Activated naive CD4-positive, alpha-beta T cell (primary cell): ENCODE measurements at places on chromosomes 6 and 20.

DNA sequence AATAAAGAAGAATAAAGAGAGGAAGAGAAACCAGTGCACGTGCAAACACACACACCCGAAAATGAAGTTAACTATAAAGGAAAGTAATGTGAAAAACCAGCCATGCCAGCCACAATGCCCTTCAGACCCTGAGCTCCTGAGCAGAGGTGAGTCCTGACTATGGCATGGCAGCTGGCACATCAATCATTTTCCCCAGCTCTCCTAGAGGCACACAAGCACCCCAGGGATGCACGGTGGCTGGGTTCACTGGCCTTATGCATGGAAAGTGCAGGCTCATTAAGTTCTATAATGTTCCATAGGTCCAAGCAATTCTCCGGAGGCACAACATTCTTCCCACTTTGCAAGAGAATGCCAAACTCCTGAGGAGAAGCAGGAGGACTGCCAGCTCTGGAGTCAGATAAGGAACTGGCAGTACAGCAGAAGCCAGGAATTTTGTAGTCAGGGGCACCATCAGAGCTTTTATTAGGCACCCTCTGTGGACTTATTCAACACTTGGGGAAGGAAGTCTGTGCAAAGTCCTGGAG is 175.0 kb upstream of the PRDM1 start:
- DNase-seq: no peak

GRCh38 chr6:13787137-13787536 is 27.2 kb downstream of the MCUR1 start:
- DNase-seq: no peak

GRCh38 chr6:24472181-24472580 is 17.2 kb downstream of the GPLD1 start:
- DNase-seq: no peak

DNA sequence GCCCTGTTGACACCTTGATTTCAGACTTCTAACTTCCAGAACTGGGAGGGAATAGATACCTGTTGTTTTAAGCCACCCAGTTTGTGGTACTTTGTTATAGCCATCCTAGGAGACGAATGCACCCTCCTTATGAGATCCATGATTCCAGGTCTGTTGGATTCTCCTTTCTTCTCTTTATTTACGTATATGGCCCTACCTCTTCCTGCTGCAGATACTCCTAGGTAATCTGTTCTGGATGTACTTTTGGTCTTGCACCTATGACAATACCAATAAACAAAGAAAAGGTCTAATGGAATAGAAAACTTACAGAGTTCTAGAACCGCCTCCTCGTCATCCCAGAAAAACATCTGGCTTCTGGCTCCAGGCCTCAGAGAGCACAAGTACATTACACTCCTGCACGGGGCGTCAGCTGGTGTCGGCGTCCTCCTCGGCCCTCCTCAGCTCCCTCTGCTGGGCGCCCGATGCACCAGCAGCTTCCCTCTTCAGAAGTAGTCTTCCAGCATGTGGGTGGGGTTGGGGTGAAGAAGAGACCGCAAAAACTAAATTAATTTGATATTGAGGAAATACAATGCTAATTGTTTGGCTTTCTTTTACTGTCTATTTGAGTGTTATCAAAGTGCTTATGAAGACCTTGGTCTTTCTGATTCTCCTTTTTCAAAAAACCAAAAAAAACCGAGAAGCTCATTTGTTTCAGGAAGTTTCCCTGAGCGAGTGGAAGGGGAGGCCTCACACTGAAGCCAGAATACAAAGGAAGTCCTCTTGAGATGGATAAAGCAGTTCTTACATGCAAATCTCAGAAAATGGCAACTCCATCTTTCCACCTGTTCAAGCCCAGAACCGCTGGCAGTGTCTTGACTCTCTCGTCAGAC is 9.7 kb upstream of the ATXN1 start:
- DNase-seq: peak; percentile 56

DNA sequence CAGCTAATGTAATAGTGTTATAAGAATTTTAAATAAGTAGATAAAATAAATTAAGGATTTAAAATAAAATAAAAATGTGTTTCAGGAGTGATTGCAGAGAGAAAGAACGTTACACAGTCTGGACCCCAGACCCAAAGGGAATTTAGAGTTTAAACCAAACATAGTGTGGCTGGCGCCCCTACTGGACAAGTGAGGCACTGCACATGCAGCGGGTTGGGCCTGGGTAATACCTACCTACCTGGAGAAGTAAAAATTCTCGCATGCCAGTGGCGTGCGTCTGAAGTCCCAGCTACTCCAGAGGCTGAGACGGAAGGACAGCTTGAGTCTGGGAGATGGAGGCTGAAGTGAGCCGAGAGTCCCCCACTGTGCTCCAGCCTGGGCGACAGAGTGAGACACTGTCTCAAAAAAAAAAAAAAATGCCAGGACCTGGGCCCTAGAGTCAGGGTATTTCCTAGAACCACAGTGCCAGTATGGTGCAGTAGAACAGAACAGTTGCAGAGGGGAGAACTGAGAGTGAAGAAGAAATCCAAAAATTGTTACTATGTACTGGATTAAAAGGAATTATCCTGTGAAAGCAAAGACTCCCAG is 71.4 kb upstream of the TCF21 start:
- DNase-seq: peak; percentile 2

DNA sequence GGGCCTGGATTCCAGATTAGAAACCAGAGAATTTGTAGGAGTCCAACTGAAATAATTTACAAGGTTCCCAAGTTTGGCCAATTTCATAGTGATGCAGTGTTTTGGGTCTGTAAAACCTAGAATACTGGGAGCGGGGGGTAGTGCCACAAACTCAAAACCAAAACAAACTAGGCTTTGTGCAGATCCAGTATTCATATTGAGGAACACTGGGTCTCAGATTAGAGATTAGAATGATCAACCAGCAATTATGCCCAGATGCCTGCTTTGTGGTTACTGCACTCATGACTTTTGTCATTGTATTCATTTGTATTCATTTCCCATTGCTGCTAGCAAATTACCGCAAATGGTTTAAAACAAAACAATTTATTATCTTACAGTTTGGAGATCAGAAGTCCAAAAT is 3.2 kb upstream of the NDUFAF4 start:
- DNase-seq: no peak

DNA sequence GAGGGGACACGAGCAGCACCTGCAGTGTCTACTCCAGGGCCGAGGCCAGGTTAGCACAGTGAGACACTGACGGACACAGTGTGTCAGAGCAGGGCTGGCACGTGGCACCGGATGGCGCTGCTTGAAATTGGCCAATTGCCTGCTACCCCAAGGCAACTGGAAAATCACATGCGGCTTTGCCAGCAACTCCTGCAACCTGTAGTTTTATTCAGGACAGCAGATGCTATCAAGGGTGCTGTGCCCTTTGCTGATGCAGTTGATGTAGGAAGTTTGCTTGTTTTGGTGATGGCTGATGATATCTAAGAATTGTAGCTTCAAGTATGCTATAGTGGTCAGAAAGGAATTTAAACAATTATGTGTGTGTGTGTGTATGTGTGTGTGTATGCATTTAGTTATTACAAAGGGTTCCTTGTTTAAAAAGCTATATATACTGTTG is 25.9 kb downstream of the RIN2 start:
- DNase-seq: no peak

- DNase-seq: no peak
Observed at GRCh38 chr6:96570053-96570452, 7.1 kb downstream of the FHL5 start.

DNA sequence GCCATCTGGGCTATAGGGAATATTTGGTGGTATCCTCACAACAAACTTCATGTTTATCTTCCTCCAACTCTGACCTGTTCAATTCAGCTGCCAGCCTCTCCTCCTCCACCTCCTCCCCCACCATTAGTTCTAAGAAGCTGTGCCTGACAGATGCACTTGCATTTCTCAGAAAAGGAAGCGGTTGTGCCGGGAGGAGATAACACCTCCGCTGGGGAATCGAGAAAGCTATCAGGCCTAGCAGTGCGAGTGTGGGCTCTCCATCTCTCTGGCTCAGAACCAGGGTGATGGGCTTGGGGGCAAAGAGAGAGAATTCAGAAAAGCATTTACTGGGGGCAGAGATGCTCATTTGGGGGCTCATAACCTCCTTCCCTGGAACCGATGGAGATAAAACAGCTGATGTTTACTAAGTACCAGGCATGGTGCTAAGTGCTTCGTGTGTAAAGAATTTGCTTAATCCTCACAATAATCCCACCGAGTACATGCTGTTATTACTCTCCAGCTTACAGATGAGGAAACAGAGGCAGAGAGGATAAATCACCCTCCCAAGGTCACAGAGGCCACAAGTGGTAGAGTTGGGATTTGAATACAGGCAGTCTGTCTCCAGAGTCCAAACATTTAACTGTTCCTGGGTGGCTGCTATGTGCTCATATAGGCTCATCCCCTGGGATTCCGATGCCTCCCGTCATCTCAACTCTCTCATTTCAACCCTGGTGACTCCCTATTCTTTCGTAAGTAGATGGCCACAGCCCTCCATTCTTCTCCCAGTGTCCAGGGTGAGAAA is 38.3 kb downstream of the COX4I2 start:
- DNase-seq: peak; percentile 20
